ENCODE measurements at places on chromosomes 7 and 10.

DNA sequence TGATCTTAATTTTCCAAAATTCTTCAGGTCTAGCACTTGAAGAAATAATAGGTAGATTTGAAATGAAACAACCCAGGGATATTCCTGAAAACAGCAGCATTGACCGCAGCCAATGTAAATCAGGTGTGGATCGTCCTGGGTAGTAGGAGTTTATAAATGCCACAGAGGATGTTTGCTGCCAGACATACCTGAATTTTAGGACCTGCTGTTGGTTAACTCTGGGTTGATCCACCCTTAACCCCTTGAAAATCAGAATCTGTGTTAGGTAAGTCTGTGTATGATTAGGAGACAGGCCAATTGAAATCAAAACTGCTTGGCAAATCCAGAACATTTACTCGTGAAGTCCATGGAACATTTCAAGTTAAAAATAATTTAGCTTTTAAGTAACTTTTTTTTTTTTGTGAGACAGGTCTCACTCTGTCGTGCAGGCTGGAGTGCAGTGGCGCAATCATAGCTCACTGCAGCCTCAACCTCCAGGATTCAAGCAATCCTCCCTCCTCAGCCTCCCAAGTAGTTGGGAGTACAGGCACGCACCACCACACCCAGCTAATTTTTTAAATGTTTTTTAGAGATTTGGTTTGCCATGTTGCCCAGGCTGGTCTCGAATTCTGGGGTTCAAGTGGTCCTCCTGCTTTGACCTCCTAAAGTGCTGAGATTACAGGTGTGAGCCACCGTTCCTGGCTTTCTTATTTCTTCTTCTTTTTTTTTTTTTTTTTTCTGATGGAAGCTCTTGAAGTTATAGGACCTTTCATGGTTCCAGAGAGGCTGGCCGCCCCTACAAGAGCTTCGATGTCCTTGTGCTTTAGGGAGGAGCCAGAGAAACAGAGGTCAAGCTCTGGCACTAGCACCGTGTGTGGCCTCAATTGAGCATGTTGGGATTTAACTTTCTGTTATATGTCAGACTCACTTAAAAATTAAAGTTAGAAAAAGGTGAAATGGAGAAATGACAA lies 2.0 kb downstream of the POR start:
- DNase-seq = no peak

GRCh38 chr7:122600042-122600441 lies 98.9 kb downstream of the RNF133 start:
- DNase-seq = no peak

- DNase-seq = no peak
Measured at GRCh38 chr10:34006471-34006870, 672.0 kb upstream of the NRP1 start.

DNA sequence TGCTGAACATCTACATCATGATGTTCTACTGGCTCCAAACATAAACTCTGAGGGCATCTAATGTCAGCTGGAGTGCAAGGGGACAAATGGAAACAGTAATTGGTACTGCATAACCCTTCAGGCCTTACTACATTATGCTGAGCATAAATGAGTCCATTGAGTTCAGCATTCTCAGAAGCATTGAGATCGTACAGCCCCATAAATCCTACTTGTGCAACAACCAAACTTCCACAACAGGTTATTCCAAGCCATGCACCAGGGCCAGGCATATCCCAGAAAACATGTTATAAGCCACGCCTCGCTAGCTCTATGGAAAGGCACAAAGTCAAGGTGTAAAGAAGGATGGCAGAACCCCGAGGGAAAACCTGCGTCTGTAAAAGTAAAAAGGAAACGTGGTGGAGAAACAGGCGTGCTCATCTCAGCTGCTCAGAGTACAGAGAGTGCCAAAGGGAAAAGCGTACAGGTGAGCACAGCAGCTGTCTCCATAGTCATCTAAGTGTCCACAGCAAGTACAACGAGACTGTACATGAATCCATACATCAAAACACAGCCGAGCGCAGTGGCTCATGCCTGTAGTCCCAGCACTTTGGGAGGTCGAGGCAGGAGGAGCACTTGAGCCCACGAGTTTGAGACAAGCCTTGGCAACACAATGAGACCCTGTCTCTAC lies 124.6 kb downstream of the PARD3 start:
- no peak for DNase-seq

GRCh38 chr7:149813254-149814035 lies 24.7 kb upstream of the ZNF862 start:
- no peak for DNase-seq

DNA sequence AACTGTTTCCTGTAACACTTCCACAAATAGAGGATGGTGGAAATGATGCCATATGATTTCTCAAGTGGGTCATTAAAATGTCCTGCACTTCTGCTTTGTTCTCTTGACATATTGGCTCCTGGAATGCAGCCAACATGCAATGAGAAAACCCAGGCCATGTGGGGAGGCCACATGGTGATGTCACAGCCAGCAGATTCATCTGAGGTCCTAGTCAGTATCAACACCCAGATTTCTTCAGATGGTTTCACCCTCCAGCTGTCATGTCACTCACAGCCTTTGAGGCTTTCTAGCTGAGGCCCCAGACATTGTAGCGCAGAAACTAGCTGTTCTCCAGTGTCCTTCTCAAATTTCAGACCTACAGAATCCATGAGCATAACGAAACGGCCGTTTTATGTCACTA lies 102.3 kb upstream of the NUPR2 start:
- DNase-seq = no peak

DNA sequence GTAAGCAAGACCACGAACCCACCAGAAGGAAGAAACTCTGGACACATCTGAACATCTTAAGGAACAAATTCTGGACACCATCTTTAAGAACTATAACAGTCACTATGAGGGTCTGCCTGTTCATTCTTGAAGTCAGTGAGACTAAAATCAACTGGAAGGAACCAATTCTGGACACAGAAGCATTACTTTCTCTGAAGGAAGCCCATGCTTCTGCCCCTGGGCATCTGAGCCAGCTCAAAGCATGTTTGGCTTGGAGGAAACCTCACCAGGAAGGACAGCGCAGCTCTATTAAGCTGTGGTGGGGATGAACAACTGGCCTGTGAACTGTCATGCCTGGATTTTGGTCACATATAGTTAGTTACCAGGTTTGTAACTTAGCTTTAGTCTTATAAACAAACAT lies 132.4 kb upstream of the GDF10 start:
- DNase-seq = no peak

DNA sequence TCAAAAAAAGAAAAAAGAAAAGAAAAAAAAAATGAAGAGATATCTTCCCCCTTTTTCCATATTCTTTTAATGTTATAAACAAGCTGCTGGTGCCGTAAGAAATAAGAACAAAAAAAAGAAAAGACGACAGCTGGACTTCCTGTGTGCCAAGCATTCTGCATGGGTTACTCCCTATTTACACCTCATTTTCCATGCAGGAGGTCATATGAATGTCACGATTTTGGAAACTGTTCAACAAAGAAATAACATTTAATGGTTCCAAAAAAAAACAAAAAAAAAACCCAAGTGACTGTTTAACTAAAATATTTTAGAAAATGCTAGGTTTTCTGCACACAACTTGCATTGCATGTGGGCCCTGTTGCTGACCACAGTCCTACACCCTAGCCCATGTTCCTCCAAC lies 159.3 kb downstream of the TNS3 start:
- no peak for DNase-seq

GRCh38 chr10:65570143-65571010 lies 1355.5 kb upstream of the LRRTM3 start:
- no peak for DNase-seq

- no peak for DNase-seq
Measured at GRCh38 chr10:93652857-93653256, 40.5 kb downstream of the PDE6C start.

- DNase-seq = no peak
Measured at GRCh38 chr10:69733791-69734261, 67.9 kb upstream of the COL13A1 start.

GRCh38 chr7:98283127-98283886 lies 1.8 kb downstream of the BRI3 start:
- DNase-seq = no peak

DNA sequence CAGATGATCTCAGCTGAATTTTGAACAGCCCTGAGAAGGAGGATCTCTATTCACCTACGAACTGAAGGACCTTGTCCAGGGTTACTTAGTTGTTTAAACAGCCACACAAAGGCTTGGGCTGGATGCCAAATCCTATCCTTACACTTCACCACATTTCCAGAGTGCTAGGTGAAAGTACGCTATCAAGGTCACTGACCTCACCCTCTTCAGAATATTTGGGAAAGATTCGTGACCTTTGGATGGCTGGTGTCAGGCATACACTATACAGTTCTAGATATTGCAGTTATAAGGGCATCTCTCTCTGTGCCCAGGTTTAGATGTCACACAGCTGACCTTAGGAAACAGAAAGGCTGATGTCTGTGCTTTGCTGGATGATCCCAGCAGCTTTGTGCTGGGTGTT lies 61.2 kb upstream of the ABLIM1 start:
- DNase-seq = no peak

DNA sequence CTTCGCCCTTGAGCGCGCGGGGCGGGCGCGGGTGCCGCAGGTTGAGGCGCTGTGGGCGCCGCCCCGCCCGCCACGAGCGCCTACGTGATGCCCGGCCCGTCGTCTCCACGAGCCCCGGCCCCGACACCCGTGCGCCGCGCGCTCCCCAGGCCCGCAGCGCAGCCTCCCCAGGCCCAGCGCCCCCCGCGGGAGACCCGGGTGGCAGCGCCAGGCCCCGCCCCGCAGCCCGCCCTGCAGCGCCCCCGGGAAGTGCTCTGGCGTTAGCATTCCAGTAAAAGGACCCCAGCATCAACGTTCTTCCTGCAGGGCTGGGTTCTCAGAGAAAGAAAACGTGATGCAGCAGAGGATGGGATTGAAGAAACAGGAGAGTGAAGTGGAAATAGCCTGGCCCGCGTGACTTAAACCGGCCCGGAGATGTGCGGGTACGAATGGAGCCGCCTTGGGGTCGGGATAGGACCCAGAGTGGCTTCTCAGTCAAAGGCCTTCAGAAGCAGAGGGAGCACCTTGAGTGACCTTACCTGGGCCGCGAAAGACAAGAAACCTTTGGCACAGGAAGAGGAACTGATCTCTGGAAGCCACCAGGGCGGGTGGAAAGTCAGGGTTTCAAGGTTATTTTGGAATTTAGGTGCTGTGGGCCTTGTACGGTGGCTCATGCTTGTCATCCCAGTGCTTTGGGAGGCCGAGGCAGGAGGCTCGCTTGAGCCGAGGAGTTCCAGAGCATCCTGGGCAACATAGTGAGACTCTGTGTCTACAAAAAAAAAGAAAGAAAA lies 1.8 kb downstream of the PFKP start:
- no peak for DNase-seq

GRCh38 chr7:30082686-30083085 lies 52.1 kb upstream of the MTURN start:
- DNase-seq = no peak

DNA sequence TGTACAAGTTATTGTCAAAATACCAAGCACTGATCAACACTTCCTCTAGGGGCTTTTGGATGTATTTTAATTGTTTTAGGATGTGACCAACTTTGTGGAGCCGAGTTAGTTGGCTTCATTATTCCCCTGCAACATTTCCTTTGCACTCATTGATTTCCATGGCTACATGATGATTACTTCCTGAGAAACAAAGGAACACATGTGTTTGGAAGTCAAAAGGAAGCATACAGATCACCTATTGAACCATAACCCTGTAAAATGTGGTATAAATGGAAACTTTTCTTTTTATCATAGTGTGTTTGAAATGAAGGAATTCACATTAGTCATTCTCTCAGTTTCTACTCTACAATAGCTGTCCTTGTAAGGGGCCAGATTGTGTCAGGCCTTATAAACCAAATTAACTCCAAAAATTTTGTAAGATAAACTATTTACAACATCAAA lies 32.2 kb upstream of the EXOC6 start:
- no peak for DNase-seq

DNA sequence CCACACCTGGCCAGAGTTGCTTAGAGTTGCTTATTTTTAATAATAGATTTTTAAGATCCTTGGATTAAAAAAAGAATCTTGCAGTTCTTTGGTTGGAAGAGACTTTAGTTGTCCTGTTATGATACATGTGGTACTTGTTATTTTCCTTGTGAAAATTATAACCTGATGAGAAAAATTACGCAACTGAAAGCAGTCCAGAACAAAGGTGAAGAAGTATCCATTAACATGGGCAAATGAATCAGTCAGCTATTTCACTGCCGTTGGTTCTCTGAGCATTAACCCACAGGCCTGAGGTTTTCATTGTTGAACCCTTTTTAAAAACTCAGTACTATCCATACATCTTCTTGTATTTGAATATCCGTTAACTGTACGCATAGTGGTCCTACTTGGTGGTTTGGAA lies 68.2 kb downstream of the GALNT11 start:
- no peak for DNase-seq

- DNase-seq = no peak
Measured at GRCh38 chr7:157423348-157423747, 86.5 kb downstream of the DNAJB6 start.

DNA sequence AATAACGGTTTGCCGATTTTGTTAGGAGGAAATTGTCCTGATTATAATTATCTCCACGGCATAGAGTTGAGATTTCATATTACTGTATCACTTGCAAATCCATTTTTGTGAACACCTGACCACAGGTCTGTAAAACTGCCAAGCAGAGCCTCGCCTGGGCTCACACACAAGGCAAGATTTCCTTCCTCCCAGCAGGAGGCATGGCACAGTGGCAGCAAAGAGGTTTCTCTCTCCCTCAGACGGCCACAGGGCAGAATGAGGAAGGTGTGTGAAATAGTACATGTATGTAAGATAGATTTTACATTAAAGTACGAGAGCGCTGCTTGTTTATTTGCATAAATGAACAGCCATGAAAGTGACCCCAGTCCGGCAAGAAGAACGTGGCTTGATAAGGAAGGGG lies 130.1 kb downstream of the CELF2 start:
- no peak for DNase-seq
